Skeletal muscle tissue (tissue), 5 donors: ENCODE measurements at places on chromosomes 7 and 10. TPM values are rescaled to one million over a fixed set of nuclear protein-coding genes. Genes with fewer than 3 reads are reported as not detected.

Gene ELN
- 107 TPM for total RNA-seq

Gene SFR1
- 2.1 TPM for total RNA-seq

Gene LLCFC1
- total RNA-seq, result not detected

Gene ZSWIM8
- total RNA-seq, result 29.7 TPM

Gene AQP1
- 67.8 TPM for total RNA-seq

Gene PRKCQ
- 14.6 TPM for total RNA-seq

Gene GBX1
- not detected for total RNA-seq

Gene PLAC9
- 36.5 TPM for total RNA-seq

Gene EIF5AL1
- under 0.01 TPM for total RNA-seq

Gene PWWP2B
- total RNA-seq, result 11.0 TPM

Gene TAS2R4
- 4.2 TPM for total RNA-seq

Gene PRR15
- not detected for total RNA-seq

Gene PTPRN2
- 1.6 TPM for total RNA-seq

Gene TUBB8
- not detected for total RNA-seq

Gene SLC26A5
- not detected for total RNA-seq

Gene SCIN
- total RNA-seq, result 1.0 TPM

Gene JCAD
- 19.8 TPM for total RNA-seq

Gene HTR5A
- not detected for total RNA-seq

Gene MAT1A
- not detected for total RNA-seq

Gene RTKN2
- total RNA-seq, result 2.1 TPM

Gene NUDCD3
- 59.5 TPM for total RNA-seq

Gene CALN1
- total RNA-seq, result 0.52 TPM

Gene FAM25G
- not detected for total RNA-seq

Gene JMJD1C
- total RNA-seq, result 90.8 TPM

Gene DPYSL4
- 1.0 TPM for total RNA-seq

Gene RBM33
- 53.2 TPM for total RNA-seq

Gene MYL10
- 8.4 TPM for total RNA-seq

Gene SPDYE6
- total RNA-seq, result not detected

Gene CYP26C1
- not detected for total RNA-seq

Gene FKBP6
- under 0.01 TPM for total RNA-seq

Gene GPR37
- total RNA-seq, result 20.9 TPM
